ENCODE measurements at places on chromosomes 6 and 20.

- no peak for DNase-seq
Measured at GRCh38 chr6:20559924-20560551, 25.8 kb downstream of the CDKAL1 start.

DNA sequence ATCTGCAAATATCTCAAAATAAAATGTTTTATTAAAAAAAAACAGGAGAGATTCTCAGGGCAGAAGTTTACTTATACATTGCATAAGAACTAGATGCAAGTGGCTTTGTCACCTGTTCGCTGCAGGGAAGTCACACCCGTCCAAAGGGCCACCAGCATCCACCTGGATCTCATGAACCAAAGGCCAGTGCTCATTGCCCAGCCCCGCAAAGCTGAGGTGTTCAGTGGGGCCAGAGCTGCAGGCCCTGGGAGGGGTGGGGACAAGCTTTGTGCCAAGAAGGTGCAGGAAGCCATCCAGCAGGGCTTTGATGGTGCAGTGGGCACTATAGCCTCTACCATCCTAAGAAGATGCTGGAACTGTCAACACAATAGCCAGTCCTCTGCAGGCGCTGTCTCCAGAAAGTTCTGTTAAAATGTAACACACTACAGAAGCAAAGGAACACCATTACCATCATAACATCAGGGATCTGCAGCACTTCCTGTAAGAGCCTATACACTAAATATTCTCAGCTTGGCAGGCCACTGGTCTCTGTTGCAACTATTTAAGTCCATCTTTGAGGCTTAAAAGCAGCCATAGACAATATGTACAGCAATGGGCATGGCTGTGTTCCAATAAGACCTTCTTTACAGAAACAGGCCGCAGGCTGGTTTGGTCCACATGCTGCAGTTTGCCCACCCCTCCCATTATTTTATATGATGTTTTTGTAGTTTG lies 15.7 kb upstream of the CD93 start:
- DNase-seq, result no peak

- no peak for DNase-seq
Measured at GRCh38 chr6:167567142-167568033, 242.5 kb downstream of the TTLL2 start.

GRCh38 chr6:128694303-128695009 lies 174.1 kb upstream of the PTPRK start:
- DNase-seq, result no peak

GRCh38 chr20:46408281-46408731 lies 1.9 kb upstream of the ELMO2 start:
- DNase-seq, result no peak

DNA sequence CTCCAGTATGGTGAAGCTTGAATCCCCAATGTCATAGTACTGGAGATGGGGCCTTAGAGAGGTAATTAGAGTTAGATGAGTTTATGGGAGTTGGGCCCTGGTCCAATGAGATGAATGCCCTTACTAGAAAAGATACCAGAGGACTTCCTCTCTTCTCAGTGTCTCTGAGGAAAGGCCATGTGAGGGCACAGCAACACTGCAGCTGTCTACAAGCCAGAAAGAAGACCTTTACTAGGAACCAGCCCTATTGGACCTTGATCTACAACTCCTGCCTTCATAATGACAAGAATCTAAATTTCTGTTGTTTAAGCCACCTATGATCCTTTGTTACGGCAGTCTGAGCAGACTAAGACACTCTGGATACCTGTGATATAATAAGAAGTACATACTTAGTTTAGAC lies 31.4 kb upstream of the AKAP7 start:
- DNase-seq, result no peak

DNA sequence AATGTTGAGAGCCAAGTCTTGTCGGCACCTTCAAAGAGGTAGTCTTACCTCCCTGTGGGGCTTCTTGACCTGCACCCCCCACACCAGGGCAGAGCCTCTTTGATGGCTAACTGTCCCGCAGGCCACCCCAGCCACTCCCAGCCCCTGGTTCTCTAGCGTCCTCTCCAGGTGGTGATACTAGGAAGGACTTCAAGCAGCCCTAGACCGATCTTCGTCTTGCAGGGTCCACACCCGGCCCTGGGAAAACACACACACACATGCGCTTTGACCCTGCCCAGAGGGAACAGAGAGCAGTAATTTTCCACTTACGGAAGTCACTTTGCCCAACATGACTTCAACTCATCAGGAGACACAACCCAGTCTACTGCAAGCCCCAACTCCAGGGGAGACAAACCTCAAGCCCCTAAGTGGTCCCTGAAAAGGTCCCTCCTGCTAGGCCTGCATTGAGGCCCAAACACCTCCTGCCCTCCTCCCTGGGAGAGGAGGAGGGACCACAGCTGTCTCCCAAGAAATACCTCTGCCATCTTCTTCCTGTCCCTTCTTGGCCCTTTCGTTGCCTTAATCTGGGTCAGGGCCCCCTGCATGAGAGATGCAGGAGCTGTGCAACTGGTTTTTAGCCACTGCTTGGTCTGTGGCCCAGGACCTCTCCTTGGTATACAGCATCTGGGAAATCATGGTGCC lies 2.9 kb upstream of the BPIFB1 start:
- no peak for DNase-seq

- DNase-seq, result no peak
Measured at GRCh38 chr6:121609281-121609680, 173.8 kb downstream of the GJA1 start.

DNA sequence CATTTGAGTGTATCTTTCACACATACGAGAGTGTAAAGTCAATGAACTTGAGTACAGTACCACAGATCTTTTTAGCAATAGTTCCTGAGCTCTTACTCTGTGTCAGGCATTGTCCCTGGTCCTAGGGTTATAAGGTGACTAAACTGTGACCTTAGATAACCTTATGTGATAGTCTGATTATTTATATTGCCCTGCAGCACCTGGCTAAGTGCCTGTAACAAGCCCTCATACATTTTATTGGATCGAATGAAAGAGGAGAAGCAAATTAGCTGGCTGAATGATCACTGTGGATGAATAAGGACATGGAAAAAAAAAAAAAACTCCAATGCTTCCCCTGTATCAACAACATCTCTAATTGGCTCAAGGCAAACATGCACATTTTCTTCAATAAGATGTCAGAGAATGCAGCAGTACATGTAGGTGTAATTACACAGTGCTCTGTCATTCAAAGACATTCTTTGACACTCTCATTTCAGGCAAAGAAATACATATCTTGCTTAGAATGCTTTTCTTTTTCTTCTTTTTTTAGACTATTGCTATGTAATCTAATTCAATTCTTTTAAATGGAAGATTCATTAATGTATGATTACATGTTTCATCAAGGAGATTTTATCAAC lies 153.4 kb downstream of the PHACTR1 start:
- DNase-seq, result no peak

- no peak for DNase-seq
Measured at GRCh38 chr20:24823176-24823784, 125.8 kb upstream of the CST7 start.

DNA sequence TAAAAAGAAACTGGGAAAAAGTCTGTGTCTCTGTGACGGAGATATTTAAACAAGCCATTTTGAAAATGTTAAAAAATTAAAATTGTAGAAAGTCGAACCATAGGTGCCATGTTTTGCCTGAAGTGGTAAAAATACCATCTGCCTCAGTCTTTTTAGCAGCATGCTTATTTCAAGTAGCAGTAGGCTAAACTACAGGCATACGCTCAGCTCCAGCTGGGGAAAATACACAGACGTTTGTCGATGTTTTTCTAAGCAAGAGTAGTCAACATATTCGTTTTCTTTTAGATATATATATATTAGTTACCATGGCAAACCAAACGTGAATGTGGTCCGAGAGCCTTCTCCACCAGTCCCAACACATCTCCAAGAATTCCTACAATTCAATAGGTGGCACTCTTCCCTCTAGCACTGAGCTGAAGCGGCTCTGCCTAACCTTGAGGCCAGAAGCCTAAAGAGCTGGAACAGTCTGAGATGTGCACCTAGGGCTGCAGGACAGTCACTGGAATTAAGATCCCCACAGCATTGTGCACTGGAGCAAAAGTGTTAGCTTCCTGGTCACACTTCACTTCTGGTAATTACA lies 70.2 kb upstream of the BEND3 start:
- DNase-seq, result no peak

- DNase-seq, result no peak
Measured at GRCh38 chr6:125983246-125983945, 2.9 kb upstream of the TRMT11 start.

DNA sequence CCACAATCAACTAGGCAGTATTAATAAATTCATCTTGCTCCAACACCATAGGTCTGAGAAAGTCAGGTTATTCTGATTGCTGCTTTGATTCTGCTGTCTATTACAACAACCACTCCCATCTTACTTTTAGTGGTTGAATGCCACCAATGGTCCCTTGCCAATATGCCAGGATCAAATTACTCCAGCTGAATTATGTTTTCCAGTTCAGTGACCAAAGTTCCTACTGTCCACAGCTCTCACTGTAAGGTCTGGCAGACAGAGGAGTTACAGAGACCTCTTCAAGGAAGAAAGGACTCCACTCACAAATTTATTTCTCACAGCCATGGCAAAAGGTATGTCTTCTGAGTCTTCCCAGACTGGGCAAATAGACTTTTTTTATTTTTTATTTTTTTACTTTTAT lies 557.0 kb downstream of the HAO1 start:
- DNase-seq, result no peak

DNA sequence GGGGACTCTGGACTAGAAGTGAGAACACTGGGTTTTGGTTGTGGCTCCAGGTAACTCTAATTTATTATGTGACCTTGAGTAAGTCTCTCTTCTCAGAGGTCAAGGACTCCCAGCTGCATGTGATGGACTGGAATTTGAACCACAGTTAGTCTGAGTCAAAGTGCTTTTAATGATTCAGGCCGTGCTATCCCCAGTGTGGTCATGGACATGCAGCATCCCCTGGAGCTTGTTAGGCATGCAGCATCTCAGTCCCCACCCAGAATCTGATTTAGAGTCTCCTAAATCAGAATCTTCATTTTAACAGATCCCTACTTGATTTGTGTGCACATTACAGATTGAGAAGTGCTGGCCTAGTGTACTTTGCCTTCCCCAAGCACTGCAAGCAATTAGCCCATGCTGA lies 74.2 kb downstream of the TOX2 start:
- no peak for DNase-seq

DNA sequence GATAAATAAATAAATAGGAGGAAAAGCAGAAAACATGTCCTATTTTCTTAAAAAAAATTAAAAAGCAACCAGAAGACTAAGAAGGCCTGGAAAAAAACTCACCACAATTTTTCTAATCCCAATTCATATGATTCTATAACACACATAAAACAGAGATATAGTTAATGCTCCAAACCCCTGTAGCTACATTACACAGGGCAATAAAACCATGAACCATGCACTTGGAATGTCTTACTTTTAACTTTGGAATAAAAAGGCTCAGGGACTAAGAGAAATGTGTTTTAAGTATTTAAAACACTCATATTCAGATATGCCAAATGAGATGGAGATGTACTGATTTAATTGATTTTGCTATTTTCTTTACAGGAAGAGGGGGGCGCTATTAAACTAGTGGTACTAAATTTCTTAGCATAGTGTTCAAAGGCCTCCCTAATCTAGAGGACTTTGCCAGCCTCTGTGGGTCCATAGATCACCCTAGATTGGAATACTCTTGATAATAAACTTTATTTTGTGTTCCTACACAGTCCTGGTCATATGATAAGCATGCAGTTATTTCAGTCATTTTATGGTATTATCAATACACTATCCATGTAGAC lies 30.3 kb upstream of the GCM1 start:
- DNase-seq, result no peak

GRCh38 chr20:32560989-32561830 lies 23.9 kb downstream of the NOL4L start:
- DNase-seq, result no peak

- no peak for DNase-seq
Measured at GRCh38 chr20:33281550-33282146, 1.4 kb upstream of the BPIFB1 start.

DNA sequence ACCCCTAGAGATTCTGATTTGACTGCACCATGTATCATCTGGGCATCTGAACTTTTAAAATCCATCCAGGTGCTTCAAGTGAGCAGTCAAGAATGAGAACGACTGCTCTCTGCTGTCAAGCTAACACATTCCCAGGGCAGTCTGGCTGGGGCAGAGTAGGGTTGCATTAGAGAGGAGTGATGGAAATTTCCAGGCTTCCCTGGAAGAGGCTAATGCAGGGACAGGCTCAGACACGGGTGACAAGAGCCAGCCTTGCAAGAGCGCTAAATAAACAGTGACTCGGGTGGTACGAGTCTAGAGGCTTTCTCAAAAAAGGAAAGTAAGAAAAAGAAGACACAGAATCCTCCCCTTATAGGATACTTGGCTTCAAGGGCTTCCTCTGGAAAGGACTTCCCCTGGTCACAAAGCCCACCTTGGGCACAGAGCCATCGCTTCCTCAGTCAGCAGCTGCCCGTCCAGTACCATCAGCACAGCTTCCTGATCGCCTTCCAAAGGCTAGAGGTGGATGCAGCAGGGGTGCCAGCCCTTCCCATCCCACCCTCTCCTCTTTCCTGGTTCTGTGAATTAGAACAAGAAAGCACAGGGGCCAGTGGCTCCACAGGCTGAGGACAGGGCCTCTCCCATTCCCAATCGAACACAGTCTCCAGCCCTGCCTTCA lies 177.4 kb upstream of the RREB1 start:
- no peak for DNase-seq

DNA sequence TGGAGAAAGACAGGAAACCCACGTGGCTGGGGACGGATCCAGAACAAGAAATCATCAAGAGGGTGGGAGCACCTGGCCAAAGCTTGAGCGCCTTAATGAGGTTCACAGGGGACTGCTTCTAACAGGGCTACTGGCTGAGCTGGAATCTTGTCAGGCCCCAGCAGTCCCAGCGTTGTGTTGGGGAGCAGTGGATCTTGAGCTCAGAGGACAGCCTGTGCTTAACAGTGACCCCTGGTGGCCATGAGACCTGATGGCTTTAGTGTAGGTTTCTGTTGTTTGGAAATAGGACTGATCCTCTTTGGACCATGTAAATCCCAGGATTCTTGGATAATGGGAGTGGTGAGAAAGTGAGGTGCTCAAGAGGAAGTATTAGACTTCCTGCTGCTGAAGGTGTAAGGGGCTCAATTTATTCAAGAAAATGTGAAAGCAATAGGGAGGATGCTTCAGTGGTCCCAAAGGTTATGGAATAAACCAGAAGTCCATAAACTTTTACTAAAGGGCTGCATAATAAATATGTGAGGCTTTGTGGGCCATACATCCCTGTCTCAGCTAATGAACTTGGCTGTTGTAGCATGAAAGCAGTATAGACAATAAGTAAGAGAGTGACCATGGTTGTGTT lies 216.2 kb downstream of the NFATC2 start:
- peak; percentile 14 for DNase-seq

- DNase-seq, result no peak
Measured at GRCh38 chr20:64151633-64152530, 12.4 kb upstream of the MYT1 start.

- no peak for DNase-seq
Measured at GRCh38 chr20:36115925-36116324, 38.6 kb upstream of the EPB41L1 start.

- no peak for DNase-seq
Measured at GRCh38 chr20:21251278-21251677, 51.9 kb upstream of the XRN2 start.

DNA sequence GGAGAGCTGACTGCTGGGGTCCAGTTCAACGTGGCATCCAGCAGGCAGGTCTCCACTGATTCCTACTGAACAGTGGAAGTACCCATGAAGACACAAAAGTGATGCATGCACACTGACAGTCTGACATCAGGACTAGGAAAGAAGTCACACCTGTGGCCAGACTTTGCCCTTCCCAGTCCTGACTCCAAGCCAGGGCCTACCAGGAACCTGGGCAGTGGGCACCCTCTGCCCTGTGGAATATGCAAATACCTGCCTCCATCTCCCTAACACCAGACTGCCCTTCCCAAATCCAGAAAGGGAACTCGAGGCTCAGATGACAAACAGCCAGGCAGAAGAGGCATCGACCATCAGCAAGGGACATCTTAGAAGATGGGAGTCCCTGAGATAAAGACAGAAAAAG lies 50.9 kb downstream of the SLC23A2 start:
- DNase-seq, result no peak

Data from activated CD4-positive, CD25-positive, alpha-beta regulatory T cell treated with anti-CD3 and anti-CD28 coated beads, Interleukin-2, amount 50 U/mL, for 16 hours (primary cell).